ENCODE measurements at places on chromosomes 3 and 15. TPM values are rescaled to one million over a fixed set of nuclear protein-coding genes. Genes with fewer than 3 reads are reported as not detected.

CISH gene
- 369 TPM for total RNA-seq

GRAMD2A gene
- total RNA-seq = not detected

ENTPD3 gene
- total RNA-seq = not detected

- no peak for DNase-seq
Observed at GRCh38 chr3:80553211-80553610, 785.4 kb upstream of the ROBO1 start.

DNA sequence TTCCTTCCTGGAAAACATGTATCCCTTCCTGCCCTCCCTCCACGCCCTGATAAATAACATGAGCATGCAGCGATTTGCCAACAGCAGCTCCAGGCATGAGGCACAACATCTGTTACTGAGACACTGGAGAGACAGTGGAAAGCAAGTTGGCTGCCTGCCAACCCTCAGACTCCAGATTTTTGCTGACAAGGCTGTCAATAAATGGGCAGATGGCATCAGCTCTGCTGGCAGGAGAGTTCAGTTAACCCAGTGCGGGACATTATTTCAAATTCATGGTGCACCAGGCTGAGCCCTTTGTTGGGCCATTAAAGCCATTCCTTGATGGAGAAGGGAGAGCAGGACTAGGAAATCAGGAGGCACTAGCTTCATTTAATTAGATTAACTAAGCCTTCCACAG is 293.3 kb downstream of the MEX3B start:
- DNase-seq = no peak

- no peak for DNase-seq
Observed at GRCh38 chr15:66128116-66128680, 125.4 kb downstream of the MEGF11 start.

GRCh38 chr3:53534676-53535400 is 40.4 kb downstream of the CACNA1D start:
- no peak for DNase-seq

GRCh38 chr15:63188247-63188925 is 1.0 kb upstream of the RAB8B start:
- DNase-seq = no peak

DNA sequence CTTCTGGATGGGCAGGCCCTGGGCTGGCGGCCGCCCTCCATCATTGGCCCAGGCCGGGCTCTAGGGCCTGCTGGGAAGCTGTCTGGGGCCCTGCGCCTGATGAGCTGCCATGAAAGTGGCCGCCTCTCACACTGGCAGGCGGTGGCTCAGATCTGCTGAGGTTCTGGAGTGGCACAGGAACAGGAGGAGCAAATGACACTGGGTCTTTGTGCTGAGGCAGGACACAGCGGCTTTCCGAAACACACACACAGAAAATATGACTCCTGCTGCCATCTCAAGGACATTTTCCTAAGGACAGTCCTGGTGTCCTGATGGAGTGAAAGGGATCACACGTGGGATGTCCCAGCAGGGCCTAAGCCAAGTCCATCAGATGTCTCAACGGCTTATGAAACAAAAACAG is 103.5 kb downstream of the NUP210 start:
- DNase-seq = no peak

GRCh38 chr3:195558602-195559001 is 15.5 kb upstream of the PPP1R2 start:
- DNase-seq = peak; percentile 55

DNA sequence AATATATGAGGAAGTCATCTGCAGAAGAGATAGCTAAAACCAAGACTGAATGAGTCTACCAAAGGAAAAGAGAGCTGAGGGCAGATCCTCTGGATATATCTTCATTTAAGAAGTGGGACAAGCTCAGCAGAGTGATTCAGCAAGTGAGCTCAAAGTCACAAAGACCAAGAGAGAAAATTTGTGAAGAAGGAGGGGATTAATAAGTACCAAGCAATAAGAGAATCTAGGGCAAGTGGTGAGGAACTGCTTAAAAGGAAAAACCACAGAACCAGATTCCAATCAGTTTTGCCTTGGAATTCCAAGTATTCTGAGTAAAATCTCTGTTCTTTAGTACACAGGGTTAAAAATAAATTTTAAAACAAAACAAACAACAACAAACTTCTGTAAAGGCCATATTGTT is 3.6 kb downstream of the EHHADH start:
- no peak for DNase-seq

- no peak for DNase-seq
Observed at GRCh38 chr15:55513152-55513551, 5.1 kb upstream of the DNAAF4 start.

- no peak for DNase-seq
Observed at GRCh38 chr3:133744241-133744640, 2.0 kb upstream of the TF start.

DNA sequence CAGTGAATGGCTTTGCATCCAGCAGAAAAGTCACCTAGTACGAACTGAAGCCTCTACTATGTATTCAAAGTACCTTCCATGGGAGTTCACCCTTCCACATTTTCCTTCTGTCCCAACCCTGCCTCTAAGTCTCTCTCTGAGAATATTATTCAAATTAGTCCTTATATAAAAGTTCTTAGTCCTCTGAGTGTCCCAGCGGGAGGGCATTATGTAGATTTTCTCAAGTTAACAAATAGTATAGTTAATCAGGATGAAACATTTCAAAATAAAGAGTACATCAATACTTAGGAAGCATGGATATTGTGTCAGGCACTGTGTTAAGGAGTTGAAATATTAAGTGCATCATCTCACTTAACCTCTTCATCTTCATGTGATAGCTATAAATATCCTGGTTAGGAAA is 223.3 kb downstream of the CPNE4 start:
- DNase-seq = no peak

- no peak for DNase-seq
Observed at GRCh38 chr3:16587047-16587680, 18.1 kb downstream of the DAZL start.

DNA sequence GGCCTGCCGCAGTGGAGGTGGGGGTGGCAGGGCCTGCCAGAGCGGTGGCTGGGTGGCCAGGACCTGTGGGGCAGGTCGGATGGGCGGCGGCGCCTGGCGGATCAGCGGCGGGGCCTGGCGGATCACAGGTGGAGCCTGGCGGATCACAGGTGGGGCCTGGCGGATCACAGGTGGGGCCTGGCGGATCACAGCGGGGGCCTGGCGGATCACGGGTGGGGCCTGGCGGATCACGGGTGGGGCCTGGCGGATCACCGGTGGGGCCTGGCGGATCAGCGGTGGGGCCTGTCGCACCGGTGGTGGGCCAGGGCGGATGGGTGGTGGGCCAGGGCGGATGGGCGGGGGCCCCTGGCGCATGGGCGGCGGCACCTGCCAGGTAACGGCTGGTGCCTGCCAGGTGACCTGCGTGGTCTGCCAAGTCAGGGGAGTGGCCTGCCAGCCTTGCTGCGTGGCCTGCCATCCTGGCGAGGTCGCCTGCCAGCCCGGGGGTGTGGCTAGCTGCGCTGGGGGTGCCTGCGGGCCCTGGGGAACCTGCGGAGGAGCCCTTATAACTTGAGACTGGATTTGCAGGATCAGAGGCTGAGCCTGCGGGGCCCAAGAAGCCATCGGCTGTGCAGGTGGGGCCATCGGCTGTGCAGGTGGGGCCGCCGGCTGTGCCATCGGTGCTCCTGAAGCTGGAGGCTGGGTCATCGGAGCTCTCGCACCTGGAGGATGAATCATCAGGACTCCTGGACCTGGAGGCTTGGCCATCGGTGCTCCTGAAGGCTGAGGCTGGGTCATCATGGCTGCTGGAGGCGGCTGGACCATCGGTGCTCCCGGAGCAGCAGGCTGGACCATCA is 1.3 kb downstream of the MAGEL2 start:
- DNase-seq = no peak

- DNase-seq = no peak
Observed at GRCh38 chr3:182078316-182078715, 366.6 kb downstream of the SOX2 start.

GRCh38 chr15:98667521-98668179 is 19.3 kb downstream of the IGF1R start:
- no peak for DNase-seq

DNA sequence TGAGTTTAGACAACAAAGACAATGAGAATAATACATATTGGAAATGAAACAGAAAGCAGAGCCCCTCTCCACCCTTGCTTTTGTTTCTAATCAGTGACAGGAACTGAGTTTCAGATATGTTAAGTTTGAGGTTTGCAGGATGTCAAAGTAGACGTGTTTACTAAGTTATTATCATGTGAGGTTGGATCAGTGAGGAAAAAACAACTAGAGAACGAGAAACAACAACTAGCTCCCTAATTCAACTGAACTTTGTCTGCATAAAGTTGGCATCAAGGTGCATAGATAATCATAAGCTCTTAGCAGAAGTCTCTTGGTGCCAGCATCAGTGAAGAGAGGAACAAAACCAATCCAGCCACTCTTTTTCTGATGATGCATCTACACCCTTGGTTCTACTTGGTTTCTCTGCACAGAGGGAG is 491.1 kb upstream of the NR2F2 start:
- no peak for DNase-seq

All from activated CD8-positive, alpha-beta memory T cell treated with anti-CD3 and anti-CD28 coated beads, Interleukin-2, amount 10 ng/mL, durations not matched to agents 7 days and 5 days (primary cell).